ENCODE measurements at places on chromosomes 1 and 21.

DNA sequence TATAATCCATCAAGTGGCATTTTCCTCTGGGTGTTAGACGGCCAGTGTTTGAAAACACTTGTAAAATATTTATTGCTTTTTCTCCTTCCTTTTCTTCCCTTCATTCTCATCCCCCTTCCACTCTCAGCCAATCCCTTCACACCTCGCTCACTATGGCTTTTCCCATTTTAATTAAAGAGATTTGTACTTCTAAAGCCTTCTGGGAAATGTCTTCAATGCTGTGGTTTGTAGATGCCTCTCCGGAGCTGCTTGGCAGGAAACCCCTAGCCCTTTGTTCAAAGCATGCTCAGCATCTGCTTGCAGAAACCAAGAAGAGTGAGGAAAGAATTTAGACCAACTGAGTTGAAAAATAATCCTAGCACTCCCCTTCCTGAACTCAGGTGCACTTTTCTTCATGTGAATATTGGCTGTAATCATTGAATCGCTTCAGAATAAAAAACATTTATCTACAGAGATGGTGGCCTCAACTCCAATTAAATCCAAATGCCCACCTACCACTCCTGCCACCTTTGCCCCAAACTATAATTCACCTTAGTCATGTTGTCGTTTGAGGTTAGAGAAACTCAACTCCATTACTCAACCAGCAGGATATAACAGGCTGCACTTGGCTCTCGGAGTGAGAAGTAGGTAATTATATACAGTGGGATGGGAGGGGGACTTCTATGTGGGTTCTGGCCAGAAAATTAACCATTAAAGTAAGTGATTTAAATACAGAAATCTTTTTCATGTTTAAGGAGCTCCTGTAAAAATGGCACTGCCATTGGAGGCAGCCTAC is 659.4 kb upstream of the CAMK1G start:
- no peak for DNase-seq

- DNase-seq: no peak
These were observed 19.4 kb upstream of the TMEM201 start for GRCh38 chr1:9569267-9569666.

- DNase-seq: no peak
These were observed 26.6 kb downstream of the SCYL3 start for GRCh38 chr1:169867012-169867675.

- DNase-seq: no peak
These were observed 39.0 kb downstream of the LRRC8C start for GRCh38 chr1:89671775-89672488.

DNA sequence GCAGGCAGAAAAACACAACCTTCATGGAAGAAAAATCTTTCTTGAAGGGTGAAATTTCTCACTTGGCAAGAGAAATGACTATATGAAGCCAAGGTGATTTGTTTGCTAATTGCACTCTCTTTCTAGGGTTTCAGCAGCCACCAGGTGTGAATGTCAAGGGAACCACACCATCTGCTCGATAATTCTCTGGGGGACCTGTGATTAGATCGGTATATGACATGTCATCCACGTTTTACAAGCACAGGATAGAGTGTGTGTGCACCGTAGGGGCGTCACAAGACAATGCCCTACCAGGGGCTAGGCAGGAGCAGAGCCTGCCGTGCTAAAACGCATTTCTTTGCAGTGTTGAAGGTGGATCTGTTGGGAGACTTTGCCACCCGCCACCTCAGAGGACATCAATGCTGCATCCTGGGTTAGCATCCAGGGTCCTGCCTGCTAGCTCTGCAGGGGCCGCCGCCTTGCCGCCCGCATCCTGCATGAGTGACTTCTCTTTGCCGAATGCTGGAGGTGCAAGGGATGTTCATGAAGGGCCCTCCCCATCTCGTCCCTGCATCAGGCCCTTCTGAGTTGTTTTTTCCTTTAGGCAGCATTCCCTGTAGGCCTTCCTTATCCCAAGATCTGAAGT is 37.8 kb upstream of the CCSAP start:
- peak; percentile 79 for DNase-seq

- no peak for DNase-seq
These were observed 49.6 kb downstream of the LRRC71 start for GRCh38 chr1:156970017-156970416.

DNA sequence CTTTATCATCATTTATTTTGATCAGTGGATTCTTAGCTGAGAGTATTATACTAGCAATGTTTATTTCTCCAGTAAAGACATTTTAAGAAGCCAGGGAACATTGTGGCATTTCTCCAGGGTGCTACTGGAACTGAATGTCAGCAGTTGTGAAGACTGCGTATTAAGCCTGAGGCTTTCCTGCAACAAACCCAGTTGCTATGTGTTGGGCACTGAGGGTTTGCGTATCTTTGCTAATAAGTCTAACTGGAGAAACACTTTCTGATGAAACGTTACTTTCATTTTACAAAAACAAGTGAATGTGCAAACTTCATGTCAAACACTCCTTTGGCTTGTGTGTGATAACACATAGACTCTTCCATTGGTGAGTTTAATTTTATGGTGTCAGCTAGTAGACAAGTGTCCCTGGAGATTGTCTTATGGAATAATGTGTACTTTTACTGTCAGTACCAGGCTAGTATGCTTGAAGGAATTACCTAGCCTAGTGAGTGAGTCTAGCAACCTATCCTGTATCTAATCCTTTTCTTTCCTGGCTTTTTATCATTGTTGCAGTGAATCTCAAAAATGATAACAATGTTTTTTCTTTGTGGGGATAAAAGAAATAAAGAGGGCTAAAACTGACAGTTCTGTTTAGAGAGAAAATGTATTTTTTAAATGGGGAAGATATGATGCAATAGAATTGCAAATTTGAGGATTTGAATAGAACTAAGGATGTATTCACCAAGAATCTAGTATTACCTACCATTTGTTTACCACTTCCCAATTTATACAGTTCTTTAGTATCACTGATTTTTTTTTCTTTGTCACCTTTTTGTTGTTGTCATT is 70.1 kb downstream of the MTR start:
- no peak for DNase-seq

DNA sequence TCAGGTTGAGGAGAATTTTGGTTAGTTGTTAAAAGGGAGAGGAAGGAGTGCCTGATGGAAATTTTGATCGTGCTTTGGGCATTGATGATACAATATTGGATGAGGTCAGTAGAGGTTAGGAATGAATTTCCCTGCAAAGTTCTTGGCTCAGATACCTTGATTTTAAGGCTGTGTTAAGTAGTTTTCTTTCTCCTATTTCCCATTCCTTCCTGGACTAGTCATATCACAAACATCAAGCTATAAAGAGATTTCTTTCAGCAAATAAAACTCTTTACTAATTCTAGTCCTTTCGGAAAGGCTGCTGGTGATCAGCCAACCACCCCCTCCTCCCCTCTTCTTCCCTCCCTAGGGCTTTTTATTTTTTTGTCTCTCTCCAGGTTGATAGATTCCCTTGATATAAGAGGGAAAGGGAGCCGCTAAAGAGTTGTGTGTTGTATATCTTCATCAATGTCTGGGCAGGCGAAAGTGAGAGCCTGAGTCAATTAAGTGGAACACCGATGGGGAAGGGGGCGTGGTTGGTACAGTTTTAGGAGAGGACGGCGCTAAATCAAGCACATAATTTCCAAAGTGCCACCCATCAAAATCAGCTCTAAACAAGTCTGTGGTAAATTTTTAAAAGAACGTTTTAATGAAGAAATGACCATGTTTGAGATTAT is 100.1 kb upstream of the PLXNA2 start:
- DNase-seq: no peak
